ENCODE measurements at places on chromosomes 7 and 10. TPM values are rescaled to one million over a fixed set of nuclear protein-coding genes. Genes with fewer than 3 reads are reported as not detected.

NCF1 gene
- total RNA-seq: 0.63 TPM

RPS24 gene
- total RNA-seq: 1,406 TPM

CRYGN gene
- not detected for total RNA-seq

CHST3 gene
- 45.5 TPM for total RNA-seq

OLAH gene
- total RNA-seq: 3.1 TPM

DRGX gene
- total RNA-seq: not detected
